Right renal cortex interstitium (tissue), 3 donors: ENCODE measurements at places on chromosomes 1 and 21. TPM values are rescaled to one million over a fixed set of nuclear protein-coding genes. Genes with fewer than 3 reads are reported as not detected.

ZZZ3 gene
- 64.2 TPM for polyA plus RNA-seq

GRCh38 chr1:110288111-110288510 is 51.1 kb upstream of the RBM15 start:
- no peak for DNase-seq

GRCh38 chr1:9782116-9782751 is 41.5 kb downstream of the CLSTN1 start:
- no peak for DNase-seq

- no peak for DNase-seq
Observed at GRCh38 chr1:207698822-207699483, 52.9 kb upstream of the CD46 start.

- DNase-seq: no peak
Observed at GRCh38 chr1:111989531-111990025, at the start of gene KCND3. Gene KCND3 (minus strand): TSS chr1:111989668.
